ENCODE measurements at places on chromosomes 5 and 9.

DNA sequence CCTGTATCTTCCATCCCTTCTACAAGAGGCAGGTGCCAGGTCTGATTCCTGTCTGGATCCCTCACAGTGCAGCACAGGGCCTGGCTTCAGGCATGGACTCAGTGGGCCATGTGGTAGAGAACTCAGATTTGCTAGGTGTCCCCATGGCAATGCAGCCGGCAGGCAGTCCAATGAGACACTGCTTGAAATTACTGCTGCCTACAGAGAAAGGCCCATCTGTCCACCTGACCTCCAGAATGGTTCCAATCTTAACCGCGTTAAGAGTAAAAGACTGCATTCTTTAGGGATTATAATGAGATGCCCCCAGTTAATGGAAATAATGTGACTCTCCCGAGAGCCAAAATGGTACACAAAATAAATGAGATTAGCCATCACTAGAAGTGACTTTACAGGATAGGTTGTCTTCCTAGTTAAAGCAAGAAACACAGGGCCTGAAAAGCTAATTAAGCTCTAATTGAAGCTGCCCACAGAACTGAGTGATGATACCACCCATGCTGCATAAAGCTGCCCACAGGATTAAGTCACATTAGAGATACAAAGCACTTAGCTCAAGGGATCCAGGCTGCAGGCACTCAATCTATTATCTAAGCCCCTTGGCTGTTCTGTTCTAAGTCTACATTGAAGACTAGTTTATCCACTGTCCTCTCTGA lies 11.4 kb downstream of the FAM193B start:
- no peak for DNase-seq

- no peak for DNase-seq
These were observed 137.8 kb downstream of the GIN1 start for GRCh38 chr5:102981957-102982635.

DNA sequence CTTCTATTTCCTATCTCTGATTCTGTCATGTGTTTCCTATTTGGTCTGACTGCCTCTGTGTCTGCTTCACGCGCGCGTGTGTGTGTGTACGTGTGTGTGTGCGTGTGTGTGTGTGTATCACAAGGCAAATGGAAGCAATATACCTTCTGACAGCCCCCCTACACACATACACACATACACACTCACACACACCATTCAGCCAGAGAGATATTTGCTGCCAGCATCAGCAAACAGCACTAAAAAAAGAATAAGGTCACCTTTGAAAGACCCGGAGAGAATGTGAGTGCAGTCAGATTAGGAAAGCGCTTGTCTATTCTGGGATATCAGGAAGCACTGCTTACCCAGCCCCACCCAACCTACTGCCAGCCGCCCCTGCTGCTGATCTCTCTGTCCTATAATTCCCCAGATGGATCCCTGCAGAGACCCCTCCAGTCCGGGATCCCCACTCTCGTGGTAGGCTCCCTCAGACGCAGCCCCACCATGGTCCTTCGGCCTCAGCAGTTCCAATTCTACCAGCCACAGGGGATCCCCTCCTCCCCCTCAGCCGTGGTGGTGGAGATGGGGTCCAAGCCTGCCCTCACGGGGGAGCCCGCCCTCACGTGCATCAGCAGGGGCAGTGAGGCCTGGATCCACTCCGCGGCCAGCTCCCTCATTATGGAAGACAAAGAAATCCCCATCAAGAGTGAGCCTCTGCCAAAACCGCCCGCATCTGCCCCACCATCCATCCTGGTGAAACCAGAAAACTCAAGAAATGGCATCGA lies 45.7 kb downstream of the PLAC8L1 start:
- DNase-seq = no peak

GRCh38 chr5:124986667-124987066 lies 240.2 kb upstream of the ZNF608 start:
- no peak for DNase-seq

DNA sequence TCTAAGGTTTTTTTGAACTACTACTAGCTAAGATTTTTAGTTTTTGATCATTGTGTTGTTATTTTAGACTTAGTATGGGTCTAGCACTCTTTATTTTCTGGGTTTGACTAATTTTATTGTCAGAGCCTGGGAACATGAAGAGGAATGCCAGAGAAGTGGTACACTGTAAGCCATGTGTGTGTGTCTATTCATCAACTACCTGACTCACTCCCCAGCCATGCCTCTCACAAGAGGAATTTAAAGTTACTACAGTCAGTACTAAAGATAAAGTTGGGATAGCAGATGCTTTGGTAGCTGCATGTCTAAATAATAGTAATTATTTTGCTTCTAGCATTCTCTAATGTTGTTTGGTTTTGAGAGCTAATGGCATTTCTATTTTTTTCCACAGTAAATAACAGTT lies 264.8 kb downstream of the CSNK1G3 start:
- peak; percentile 90 for DNase-seq

- no peak for DNase-seq
These were observed 173.4 kb upstream of the STK32A start for GRCh38 chr5:147061431-147061830.

DNA sequence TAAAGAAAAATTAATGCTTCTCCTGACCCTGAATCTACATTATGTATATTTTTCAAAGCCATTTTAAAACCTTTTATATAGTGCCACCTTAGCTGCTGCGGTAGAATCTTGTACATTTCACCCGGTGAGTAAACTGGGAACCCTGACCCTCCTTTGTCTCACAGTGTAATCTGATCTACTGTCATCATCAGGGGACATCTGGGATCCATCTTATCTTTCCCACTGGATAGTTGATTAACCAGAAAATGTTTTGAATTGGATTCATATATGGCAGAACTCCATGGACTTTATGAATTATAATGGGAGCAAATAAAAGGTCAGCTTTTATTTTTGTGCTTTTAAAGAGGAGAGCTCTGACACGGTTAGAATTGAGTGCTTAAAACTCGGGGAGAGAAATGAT lies 95.0 kb downstream of the ADAMTSL1 start:
- DNase-seq = no peak

GRCh38 chr5:149635394-149635793 lies 54.1 kb downstream of the ARHGEF37 start:
- DNase-seq = no peak

- DNase-seq = no peak
These were observed 22.7 kb upstream of the CATSPER3 start for GRCh38 chr5:134945041-134945440.

DNA sequence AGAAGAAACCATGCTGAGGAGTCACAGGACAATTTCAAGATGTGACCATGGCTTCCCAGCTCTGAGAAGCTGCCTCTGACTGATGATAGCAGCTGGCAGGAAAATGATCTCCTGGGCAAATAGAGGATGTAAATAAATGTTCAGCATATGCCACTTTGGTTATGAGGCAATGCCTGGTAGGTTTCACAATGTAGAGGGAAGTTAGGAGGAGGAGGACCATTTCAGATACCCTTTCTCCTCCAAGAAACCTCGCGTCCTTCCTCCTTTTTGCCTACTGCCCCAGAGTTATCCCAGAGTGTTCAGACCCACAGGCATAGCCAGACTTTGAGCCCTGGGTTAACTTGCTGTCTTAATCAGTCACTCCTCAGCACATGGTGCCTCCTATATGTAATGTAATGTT lies 541.6 kb upstream of the DAP start:
- no peak for DNase-seq

DNA sequence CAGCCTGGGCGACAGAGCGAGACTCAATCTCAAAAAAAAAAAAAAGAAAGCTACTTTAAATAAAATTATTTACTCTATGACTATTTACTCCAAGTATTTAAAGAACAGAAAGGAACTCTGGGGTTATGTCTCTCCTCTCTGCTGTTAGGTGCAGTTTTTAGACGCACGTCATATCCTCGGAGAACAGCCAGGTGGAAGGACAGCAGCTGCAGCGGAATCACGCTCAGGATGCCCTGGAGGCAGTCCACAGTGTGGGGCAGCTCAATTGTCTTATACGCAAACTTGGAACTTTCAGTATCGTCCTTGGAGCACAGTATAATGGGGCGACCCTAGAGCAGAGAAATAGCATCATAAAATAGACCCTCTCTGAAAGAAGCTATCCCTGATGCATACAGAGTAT lies 10.4 kb upstream of the MAPK9 start:
- no peak for DNase-seq

- DNase-seq = peak; percentile 80
These were observed 339.2 kb downstream of the ADAMTS6 start for GRCh38 chr5:65142511-65143011.

GRCh38 chr9:93996367-93996766 lies 41.2 kb upstream of the BARX1 start:
- DNase-seq = no peak

GRCh38 chr9:114093761-114094505 lies 5.2 kb downstream of the KIF12 start:
- no peak for DNase-seq

- DNase-seq = no peak
These were observed 34.3 kb upstream of the MACIR start for GRCh38 chr5:103224118-103224893.

DNA sequence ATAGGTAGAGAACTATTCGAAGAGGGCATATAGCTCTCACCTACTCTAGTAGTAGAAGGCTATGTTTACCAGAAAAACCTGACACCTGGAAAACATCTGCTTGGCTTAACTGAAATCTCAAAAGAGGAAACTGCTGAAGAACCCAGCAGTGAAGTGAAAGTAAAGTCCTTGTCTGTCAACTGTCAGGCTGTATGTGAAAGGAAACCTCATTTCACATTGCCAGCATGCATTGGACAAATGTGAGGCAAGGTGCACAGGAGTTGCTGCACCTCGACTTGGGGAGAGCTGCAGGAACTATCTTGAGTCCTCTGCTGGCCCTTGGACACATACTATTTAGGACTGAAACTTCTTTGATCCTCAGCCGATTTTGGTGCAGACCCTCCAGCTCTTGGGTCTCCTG lies 53.3 kb downstream of the NREP start:
- no peak for DNase-seq

DNA sequence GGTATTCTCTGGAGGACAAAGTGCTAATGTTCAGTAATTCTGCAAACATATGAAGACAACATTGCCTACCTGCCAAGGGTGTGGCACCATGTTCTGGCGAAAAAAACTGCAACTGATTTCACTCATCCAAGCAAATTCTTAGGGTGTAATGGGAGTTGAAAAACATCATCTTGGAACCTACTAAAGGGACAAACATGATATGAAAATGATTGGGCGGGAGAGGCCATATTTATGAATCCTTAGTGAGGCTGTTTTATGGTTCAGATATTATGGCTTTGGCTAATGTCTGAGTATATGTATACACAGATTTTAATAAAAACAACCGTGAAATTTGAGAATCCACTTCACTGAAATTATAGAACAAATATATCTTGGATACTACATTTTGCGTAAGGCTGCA lies 225.7 kb downstream of the ARL15 start:
- DNase-seq = no peak

DNA sequence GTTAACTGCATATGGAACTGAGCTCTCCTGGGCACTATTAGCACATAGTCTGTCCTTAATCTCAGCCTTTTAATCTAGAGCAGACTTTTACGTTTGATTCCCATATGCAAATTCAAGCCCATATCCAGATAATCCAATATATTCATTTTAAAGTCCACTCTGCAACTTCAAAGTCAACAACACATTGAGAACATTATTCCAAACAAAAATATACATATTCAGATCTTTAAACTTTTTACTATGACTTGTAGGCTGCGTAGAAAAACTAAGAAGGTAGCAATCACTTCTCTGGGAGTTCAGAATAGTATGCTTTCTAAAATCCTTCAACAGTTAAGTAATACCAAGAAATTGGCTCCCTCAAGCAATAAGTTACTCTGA lies 499.4 kb downstream of the SPATA31D1 start:
- no peak for DNase-seq

DNA sequence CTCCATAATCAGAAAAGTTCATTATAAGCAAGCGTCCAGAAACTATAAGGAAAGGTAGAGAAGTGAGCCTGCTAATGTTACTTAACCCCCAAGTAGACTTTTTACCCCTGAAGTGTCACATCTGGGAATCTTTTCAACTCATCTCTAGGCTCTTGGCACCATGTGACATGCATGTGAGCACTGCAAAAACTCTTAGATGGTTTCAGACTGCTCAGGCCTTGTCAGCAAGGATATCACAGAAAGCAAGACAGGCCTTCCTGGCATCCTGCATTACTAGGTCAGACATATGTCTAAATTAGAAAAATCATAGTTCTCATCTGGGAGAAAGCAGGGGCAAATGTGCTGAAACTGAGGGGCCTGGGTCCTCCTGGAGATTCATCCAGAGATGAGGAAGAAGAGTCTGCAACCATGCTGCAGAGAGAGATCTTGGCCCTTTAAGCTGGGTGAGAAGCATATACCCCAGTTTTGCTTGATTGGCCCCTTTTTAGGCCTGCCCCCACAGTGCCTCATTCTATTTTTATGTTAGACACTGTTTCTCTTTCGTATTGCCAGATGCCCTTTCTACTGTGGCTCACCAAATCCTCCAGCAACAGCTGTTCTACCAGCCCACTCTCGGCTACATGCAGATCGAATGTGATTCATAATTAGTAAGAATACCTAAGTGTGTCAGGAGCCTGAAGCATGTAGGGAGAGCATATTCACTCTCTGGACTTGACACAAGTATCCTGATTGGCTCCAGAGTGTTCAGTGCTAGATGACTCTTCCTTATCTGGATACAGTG lies 19.0 kb downstream of the TMEM8B start:
- peak; percentile 78 for DNase-seq

DNA sequence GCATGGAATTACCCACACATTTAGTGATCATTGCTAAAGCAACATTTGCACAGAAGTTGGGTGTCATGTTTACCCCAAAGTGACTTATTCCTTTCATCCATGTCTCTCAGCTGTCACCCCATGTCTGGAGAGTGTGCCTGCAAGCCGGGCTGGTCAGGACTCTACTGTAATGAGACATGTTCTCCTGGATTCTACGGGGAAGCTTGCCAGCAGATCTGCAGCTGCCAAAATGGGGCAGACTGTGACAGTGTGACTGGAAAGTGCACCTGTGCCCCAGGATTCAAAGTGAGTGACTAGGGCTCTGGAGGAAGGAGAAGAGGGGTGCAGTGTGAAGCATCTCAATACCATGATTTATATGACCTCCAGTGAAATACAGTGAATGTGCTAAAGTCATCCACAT lies 99.9 kb upstream of the PRRC1 start:
- no peak for DNase-seq

GRCh38 chr5:159182691-159183090 lies 26.7 kb downstream of the RNF145 start:
- DNase-seq = no peak

GRCh38 chr5:55908804-55909203 lies 57.6 kb downstream of the IL31RA start:
- peak; percentile 24 for DNase-seq

DNA sequence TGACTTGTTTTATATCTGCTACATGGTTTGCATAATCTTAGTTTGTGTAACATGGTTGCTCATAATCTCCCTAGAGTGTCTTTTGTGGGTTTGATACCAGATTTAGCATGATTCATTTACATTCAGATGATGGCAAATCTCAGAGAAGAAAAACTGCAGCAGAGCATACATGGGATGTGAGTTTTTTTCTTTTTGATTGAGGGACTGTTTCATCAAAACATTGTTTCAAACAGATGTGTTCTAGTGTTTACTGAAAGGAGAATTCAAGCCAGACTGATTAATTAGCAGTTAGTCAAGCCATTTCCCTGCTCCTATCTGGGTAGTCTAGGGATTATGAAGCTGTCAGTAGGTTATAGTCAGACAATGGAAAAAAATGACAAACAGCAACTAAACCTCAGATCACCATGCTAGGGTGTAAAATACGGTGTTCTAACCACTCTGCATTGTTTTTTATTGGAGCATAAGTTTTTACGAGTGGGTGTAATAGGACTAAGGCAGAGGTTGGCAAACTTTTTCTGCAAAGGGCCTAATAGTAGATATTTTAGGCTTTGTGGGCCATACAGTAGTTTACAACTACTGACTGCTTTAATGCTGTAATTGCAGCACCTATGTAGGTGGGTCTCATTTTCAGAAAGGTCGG lies 10.5 kb upstream of the GDNF start:
- DNase-seq = no peak

- no peak for DNase-seq
These were observed 53.7 kb downstream of the MTMR12 start for GRCh38 chr5:32259033-32259432.
